Stimulated activated CD4-positive, alpha-beta T cell treated with anti-CD3 and anti-CD28 coated beads, Interleukin-2, amount 100 ng/mL, for 4 hours (primary cell): ENCODE measurements at places on chromosomes 16 and 17.

GRCh38 chr16:76194616-76195015 is 82.6 kb upstream of the CNTNAP4 start:
- no peak for DNase-seq

DNA sequence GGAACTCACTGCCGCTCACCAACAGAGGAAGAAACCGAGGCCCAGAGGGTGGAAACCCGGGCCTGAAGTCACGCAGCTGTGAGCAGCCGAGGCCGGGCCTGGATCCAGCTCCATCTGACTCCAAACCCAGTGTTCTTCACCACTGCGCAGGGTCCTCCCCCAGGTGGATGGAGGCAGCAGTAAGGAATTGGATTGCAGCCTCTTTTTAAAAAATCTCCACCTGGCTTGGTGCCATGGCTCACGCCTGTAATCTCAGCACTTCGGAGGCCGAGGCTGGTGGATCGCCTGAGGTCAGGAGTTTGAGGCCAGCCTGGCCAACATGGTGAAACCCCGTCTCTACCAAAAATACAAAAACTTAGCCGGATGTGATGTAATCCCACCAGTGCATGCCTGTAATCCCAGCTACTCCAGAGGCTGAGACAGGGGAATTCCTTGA is 177.2 kb downstream of the FOXL1 start:
- no peak for DNase-seq

- DNase-seq: peak; percentile 85
These were observed 1.4 kb downstream of the PHF23 start for GRCh38 chr17:7237761-7238419.

GRCh38 chr17:43983515-43984411 is 20.7 kb upstream of the NAGS start:
- DNase-seq: no peak

DNA sequence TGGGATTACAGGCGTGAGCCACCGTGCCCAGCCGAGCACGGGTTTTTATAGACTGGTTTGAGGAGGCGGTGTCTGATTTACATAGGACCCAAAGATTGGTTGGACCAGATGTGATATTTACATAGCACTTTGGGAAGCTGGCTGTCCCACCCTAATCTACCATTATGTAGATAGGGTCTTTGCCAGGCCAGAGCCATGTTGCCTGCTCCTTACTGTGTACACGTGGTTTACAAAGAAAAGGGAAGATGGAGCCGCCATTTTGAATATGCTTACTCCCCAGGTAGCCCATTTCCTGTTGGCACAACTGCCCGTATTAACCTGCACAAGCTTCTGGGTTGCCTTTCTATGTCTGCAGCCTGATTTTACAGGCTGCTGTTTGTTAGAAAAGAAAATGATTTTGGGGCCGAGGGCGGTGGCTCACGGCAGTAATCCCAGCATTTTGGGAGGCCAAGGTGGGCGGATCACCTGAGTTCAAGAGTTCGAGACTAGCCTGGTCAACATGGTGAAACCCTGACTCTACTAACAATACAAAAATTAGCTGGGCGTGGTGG is 89.9 kb upstream of the EEF2KMT start:
- no peak for DNase-seq

GRCh38 chr17:13272296-13272695 is 254.5 kb upstream of the ELAC2 start:
- DNase-seq: no peak

- no peak for DNase-seq
These were observed 2.6 kb downstream of the HSD17B2 start for GRCh38 chr16:82037666-82038065.

DNA sequence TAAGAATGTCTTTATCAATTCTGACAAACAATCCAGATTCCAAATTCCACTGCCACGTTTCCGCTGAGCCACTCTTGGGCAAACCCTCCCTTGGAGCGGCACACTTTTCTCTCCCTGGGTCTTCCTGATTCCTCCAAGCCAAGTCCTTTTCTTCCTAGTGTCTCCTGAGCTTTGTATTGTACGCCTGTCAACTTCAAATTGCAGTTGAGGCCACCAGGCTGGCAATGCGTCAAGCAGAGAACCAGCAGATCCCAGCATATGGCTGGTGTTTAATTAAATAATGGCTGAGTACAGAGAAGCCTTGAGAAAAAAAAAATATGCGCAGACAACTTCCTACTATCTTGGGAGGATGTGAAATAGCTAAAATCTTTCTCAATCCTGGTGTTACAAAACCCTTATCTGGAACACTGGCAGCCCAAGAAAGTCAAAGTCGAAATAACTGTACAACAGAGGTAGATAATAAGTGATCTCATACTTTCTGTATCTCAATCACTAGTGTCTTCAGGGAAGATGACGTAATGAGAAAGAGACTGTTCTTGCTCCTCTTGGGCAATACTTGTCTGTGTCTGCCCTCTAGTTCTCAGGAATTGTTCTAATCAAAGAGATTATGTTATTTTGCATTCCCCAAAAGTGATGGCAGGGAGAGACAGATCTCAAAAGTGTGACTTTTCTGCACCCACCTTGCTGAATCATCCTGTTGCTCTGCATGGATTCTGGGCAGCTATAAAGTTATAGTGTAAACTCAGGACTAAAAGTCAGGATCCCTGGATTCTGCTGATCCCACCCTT is 15.0 kb downstream of the SMIM36 start:
- no peak for DNase-seq

GRCh38 chr16:82735673-82736091 is 108.9 kb downstream of the CDH13 start:
- DNase-seq: no peak

DNA sequence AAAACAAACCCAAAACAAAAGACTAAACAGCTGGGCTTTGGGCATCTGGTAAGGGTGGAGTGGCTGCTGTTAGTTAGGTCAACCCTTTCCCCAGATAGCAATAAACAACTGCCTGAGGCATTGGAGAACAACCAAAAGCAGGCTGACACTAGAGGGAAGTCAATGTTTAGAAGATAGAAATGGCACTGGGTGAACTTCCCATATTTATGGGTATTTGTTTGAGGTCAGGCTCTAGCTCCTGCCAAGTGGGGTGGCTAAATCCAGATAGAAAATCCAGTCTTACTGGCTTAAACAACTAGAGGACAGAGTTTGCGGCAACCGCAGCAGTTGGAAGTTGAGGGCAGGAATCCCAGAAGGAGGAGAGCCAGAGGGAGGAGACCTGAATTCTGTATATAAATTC is 79.4 kb downstream of the SDK2 start:
- no peak for DNase-seq

DNA sequence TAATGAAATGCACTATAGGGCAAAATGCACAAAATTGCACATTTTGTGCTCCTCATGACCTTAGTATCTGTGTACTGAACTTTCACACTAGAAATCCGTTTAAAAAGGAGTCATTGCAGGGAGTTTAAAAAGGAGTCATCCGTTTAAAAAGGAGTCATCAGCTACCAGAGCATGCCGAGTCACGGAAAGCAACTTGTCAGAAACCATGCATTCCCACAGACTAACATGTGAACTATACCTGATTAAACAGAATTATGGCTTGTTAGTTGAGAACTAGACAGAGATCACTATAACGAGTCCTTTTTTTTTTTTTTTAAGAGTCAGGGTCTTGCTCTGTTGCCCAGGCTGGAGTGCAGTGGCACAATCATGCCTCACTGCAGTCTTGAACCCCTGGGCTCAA is 35.9 kb downstream of the SLC6A4 start:
- DNase-seq: no peak

GRCh38 chr17:61449707-61450640 is 2.2 kb upstream of the TBX4 start:
- no peak for DNase-seq

GRCh38 chr17:2380226-2380922 is 20.5 kb downstream of the MNT start:
- DNase-seq: no peak

DNA sequence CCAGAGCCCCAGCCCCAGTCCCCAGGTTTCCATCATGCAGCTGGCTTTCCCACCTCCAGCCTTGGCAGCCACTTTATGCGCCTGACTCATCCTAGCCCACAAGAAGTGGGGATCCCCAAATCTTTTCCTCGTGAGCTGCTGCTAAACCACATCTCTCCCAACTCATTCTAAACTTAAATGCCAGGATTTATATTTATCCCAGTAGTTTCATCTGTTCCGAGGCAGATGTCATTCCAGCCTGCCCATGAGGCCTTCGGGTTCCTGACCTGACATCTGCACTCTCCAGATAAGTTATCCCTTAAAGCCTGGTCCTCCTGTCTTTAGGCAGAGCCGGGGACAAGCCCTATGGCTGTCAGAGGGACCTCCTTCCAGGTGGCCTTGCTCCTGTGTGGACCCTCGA is 16.6 kb downstream of the PLXDC1 start:
- DNase-seq: no peak

- no peak for DNase-seq
These were observed 12.2 kb downstream of the MPHOSPH6 start for GRCh38 chr16:82157836-82158235.

- DNase-seq: no peak
These were observed 94.6 kb downstream of the SPECC1 start for GRCh38 chr17:20103454-20104446.

- no peak for DNase-seq
These were observed 21.3 kb upstream of the CLEC19A start for GRCh38 chr16:19264123-19264673.

GRCh38 chr16:87955302-87956097 is 4.3 kb downstream of the BANP start:
- no peak for DNase-seq

DNA sequence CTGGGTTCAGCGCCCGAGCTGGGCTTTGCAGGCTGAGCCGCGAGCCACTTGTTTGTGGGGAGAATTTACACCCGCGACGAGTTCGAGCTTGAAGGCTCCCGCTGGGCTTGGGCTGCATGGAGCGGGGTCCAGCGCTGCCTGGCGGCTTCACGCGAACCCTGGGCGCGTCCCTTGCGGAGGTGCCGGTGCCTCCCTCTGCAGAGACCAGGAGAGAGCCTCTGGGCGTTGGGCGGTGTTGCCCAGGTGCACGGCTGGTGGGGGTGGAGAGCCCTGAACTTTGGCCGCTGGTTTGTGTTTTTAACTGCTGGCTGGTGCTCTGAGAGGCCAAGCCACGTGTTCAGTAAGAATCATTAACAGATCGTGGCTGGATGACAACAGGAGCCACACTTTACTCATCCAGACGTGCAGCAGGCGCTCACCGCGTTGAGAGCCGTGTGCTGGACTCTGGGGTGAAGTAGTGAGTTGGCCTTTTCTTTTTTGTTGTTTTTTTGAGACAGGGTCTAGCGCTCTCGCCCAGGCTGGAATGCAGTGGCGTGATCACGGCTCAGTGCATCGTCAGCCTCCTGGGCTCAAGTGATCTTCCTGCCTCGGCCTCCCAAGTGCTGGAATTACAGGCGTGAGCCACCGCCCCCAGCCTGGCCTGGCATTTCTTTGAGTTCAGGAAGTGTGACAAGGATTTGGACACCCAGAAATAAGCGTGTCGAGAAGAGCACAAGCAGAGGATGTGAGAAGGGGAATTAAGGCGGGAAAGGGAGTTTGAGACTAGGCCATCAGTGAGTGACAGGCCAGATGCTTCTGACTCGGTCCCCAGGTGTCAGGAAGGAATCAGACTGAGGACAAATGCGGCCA is 827 bp downstream of the CDK10 start:
- no peak for DNase-seq

DNA sequence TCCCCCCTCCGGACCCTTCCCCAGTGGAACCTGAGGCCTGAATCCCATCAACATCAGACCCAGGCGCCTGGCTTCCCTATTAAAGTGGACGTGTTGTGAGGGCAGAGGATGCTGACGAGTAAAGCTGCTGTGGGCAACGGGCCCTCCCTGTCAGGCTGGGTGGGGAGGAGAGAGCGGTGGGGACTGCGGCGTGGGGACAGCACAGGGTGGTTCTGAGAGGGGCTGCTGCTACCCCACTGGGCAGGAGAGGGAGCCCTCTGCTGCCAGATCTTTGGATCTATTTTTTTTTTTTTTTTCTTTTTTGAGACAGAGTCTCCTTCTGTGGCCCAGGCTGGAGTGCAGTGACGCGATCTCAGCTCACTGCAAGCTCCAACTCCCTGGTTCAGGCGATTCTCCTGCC is 5.9 kb downstream of the CA5A start:
- no peak for DNase-seq

- DNase-seq: no peak
These were observed 5.5 kb downstream of the CCDC182 start for GRCh38 chr17:57739402-57740234.

DNA sequence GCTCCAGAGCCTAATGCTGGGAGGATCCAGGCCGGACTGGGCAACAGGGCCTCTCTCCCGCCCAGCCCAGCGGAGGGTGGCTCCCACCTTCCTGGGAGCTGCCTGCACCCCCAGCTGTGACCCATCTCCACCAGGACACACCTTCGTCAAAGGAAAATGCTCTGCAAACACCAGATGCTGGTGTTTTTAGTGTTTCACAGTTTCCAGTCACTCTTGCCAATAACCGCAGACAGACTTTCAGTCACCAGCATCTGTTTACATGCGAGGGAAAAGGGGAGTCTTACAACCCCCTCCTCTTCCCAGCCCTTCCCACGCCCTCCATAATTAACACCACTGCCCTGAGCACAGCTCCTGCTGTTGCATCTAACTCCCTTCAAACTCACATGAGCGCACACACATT is 25.3 kb downstream of the KLHDC4 start:
- no peak for DNase-seq

GRCh38 chr16:11398851-11399250 is 53.6 kb downstream of the RMI2 start:
- DNase-seq: no peak

- DNase-seq: no peak
These were observed 9.5 kb upstream of the TMEM101 start for GRCh38 chr17:44024271-44024663.

GRCh38 chr17:58176200-58176599 is 9.4 kb downstream of the OR4D2 start:
- DNase-seq: no peak

DNA sequence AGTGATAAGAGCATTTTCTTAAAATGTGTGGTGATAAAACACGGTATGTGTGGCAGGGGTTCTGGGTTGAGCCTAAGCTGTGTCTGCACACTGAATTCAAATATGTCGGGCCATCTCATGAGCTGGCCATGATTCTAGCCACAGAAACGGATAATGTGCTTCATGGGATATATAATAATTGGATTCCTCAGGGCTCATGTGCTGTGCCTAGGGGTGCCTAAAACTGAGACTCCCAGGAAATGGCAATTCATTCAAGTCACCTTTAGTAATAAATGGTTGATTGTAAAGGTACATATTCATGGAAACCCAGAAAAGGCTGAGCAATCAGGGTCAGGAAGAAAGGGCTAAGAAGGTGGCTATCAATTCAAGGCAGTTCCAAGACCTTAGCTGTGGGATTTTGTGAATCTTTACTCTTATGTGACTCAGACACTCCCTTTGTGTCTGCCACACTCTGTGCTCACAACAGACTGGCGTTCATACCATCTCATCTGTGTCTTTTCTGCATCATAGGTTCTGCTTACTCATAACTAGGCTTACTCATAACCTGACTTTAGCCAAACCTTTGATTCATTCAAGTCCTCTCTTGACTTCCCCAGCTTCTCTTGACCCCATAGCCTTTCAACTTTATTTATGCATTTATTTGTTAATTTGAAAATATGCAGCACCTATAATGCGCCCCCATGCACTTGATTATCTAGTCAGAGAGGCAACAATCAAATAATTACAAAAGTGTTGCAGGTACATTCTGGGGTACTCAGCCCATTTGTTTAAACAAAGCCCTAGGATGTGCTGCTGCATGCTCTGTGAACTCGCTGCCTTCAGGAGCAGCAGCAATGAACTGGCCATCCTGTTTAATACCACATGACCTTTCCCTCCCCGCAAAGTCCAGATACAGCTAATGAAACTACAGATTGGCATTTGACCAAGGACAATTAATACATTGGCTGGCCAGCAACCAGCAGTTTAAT is 28.4 kb upstream of the MED13 start:
- DNase-seq: no peak

GRCh38 chr16:14106457-14106856 is 35.3 kb downstream of the MRTFB start:
- DNase-seq: no peak

GRCh38 chr16:74769586-74770190 is 4.9 kb downstream of the FA2H start:
- no peak for DNase-seq
